ENCODE measurements at places on chromosomes 4 and X.

DNA sequence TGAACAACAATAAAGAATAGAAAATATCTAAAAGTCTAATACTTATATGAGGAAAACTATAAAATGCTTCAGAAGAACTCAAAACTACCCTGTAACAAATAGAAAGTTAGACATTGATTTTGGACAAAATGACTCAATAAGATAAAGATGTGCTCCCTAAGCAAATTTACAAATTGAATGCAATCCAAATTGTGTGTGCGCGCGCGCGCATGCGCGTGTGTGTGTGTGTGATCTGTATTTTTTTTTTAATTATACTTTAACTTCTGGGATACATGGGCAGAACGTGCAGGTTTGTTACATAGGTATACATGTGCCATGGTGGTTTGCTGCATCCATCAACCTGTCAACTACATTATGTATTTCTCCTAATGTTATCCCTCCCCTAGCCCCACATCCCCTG lies 320.8 kb upstream of the INTU start:
- DNase-seq, result no peak

- no peak for DNase-seq
Measured at GRCh38 chr4:24102621-24103020, 212.8 kb upstream of the PPARGC1A start.

DNA sequence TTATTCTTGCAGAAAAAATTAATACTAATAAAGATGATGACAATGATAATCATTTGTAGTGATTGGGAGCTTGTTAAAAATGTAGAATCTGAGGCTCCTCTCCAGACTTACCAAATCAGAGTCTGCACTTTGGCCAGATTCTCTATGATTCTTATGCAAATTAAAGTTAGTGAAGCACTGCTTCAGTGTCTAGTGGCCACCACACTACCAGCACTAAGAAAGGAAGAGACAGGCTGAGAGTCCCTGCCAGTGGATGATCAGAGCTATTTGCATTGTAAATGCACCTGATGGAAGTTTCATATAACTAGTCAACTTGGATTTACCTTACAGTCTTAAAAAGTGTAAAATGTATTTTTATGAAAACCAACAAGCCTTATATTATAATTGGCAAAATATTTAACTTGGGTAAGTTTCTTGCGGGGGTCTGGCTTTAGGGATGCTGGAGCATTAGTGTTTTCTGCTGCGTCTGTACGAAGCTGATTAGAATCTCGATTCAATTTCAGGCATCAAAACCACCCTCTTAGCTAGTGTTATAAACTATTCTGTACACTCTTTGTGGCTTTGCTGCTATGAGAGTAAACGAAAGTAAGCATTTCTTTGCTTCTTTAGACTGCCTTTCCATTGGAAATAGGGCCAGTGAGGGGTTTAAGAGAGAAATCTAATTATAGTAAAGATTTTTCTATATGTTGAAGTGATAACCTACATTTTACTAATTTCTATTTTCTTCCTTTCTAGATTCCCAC lies 114.1 kb downstream of the TLL1 start:
- no peak for DNase-seq

- no peak for DNase-seq
Measured at GRCh38 chr4:142690406-142691163, 155.5 kb downstream of the INPP4B start.

GRCh38 chrX:69618803-69619202 lies 2.9 kb downstream of the EDA start:
- DNase-seq, result no peak

- no peak for DNase-seq
Measured at GRCh38 chr4:125677665-125678307, 363.0 kb downstream of the FAT4 start.
